Hepatocyte (in vitro differentiated cells): ENCODE measurements at places on chromosomes 13 and 19.
A peak's percentile ranks its signal among the peaks of the same experiment; 100 is the strongest.

GRCh38 chr13:83996415-83996814 lies 114.1 kb upstream of the SLITRK1 start:
- no peak for DNase-seq

- no peak for DNase-seq
Measured at GRCh38 chr19:19500975-19501644, 14.2 kb downstream of the TSSK6 start.

DNA sequence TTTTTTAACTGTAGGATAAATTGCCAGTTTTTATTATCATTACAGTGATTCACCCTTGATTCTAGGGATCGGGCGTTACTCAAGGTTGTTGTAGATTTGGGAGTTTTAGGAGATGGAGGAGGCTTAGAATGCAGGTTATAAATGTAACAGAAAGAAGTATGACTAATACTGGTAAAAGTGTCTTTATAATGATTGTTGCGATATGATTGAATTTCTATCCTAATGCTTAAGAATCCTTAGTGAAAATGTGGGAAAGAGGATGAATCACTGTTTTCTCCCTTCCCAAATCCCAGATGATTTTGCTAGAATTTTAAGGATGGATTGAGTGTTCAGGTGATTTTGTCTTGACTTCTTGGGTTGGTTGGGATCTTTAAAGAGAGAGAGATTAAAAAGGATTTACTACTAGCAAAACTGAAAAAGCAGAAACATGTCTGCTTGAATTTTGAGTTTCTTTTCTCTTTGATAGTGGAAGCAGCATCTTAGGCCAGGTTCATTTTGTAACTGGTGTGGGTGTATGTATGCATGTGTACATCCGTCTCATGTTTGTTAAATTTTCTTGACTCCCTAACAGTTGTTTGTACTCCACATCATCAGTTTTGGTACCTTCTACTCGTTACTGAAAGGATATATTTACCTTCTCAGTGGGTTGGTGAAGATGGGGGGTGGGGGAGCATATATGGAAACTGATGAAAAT lies 25.9 kb downstream of the ARHGAP35 start:
- DNase-seq: no peak

- DNase-seq: no peak
Measured at GRCh38 chr13:114015111-114015968, 41.5 kb upstream of the C13orf46 start.

GRCh38 chr19:35612224-35612558 lies 344 bp upstream of the HAUS5 start:
- DNase-seq: no peak

GRCh38 chr19:3315676-3315973 lies 50.8 kb upstream of the NFIC start:
- DNase-seq: no peak

- peak; percentile 38 for DNase-seq
Measured at GRCh38 chr19:8257052-8257443, 47.9 kb downstream of the CERS4 start.

DNA sequence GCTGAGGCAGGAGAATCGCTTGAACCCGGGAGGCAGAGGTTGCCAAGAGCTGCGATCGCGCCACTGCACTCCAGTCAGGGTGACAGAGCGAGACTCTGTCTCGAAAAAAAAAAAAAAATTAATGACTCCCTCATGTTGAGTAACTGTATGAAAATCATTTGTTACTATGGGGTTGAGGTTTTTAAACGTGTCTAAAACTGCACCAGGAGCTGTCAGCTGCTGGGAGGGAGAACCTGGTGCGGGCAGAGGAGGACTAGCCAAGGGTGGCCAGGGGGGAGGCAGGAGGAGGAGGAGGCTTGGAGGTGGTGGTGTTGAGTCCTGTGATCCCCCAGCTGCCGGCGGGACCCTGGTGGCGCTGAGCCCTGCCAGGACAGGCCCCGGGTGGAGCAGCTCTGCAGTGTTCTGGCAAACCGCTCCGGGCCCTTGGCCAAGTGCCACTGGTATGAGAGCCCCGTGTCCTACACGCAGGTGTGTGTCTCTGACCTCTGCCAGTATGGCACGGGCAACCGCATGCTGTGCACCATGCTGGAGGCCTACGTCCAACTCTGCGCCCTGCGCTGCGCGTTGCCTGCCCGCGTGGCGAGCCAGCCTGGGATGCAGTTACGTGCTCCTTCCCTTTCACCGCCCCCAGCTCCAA lies 17.1 kb upstream of the FXYD3 start:
- no peak for DNase-seq

GRCh38 chr13:110272227-110272626 lies 34.7 kb downstream of the COL4A1 start:
- no peak for DNase-seq

DNA sequence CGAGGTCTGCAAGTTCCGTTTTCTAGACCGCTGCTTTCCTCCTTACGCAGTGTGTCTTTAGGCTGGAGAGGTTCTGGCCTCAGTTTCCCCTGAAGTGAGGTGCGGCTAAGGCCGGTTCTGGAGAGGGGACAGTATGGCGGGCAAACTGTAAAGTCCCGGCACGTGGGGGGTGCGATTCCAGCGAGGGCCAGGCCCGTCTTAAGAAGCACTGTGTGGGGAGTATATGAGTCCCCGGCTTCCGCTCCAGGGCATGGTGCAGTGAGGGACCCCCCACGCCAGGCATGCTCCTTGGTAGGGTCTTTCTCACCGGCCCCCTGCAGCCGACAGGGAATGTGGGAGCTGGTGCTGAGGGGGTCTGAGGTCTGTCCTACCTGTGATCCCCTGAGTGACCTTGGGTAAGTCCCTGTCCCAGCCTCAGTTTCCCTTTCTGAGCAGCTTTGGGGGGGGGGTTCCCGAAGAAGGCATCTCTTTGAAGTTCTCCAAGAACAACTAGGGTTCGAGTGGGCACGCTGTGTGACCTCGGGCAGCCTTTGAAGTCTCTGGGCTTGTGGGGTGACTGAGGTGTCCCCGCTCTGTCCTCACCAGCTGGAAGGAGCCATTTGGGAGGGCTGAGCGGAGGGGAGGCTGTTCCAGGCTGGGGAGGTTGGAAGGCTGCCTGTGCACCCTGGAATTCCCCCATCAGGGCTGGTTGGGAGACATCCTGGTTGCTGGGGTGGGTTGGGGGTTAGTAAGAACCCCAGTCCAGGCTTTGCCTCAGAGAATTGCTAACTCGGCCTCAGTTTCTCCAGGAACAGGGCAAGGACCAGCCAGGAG lies 1.5 kb downstream of the NFIC start:
- DNase-seq: no peak

- DNase-seq: no peak
Measured at GRCh38 chr13:51689663-51689996, 105.4 kb downstream of the WDFY2 start.

- DNase-seq: no peak
Measured at GRCh38 chr19:10516671-10517286, 468 bp downstream of the S1PR5 start.

DNA sequence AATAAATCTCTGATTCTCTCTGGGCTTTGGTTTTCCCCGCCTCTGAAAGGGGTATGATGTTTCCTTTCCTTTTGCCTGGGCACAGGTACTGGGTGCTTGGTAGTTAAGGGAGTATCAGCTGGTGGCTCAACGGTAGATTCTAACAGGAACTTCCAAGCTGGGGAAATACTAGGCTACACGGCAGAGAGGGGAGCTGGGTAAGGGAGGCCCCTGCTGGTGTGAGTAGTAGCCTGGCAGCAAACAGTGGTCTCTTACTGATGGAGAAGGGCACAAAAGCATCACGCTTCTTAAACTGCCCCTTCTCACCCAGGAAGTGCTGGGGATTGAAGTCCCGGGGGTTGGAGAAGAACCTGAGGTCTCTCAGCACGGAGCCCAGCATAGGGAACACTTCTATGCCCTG lies 26.9 kb upstream of the CYP2A7 start:
- DNase-seq: no peak

DNA sequence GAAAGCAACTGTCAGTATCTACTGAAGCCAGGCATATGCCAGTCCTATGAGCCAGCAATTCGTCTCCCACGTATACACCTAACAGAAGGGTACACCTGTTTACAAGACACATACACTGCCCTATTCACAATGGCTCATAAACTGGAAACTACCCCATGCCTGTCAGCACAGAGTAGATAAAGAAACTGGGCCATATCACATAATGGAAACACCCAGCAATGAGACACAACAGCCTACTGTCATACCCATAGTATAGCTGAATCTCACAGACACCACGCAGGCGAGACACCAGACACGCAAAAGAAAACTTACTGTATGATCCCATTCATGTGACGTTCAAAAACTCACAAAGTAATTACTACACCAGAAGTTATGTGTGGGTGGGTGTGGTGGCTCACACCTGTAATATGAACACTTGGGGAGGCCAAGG lies 15.7 kb downstream of the NOSIP start:
- DNase-seq: no peak

GRCh38 chr19:50046649-50047503 lies 21.1 kb downstream of the ZNF473 start:
- no peak for DNase-seq

GRCh38 chr19:7944177-7944761 lies 803 bp upstream of the TIMM44 start:
- DNase-seq: peak; percentile 95

DNA sequence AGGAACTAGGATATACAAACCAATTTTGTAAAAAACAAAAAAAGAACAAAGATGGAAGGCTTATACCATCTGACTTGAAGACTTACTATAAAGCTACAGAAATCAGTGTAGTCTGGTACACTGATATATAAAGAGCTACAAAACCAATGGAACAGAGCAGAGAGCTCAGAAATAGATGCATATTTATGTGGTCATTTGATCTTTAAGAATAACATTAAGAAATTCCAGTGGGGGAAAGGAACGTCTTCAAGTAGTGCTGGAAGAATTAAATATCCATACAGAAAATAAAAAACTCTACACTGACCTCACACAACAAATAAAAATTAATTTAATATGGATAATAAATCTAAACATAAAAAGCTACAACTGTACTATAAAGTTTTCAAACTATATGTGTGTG lies 317.0 kb downstream of the ENOX1 start:
- DNase-seq: no peak

- DNase-seq: no peak
Measured at GRCh38 chr13:64684685-64685431, 2545.3 kb downstream of the PCDH9 start.

GRCh38 chr13:94557684-94558235 lies 38.2 kb downstream of the TGDS start:
- no peak for DNase-seq

- DNase-seq: no peak
Measured at GRCh38 chr13:36072152-36072935, 58.8 kb downstream of the DCLK1 start.

DNA sequence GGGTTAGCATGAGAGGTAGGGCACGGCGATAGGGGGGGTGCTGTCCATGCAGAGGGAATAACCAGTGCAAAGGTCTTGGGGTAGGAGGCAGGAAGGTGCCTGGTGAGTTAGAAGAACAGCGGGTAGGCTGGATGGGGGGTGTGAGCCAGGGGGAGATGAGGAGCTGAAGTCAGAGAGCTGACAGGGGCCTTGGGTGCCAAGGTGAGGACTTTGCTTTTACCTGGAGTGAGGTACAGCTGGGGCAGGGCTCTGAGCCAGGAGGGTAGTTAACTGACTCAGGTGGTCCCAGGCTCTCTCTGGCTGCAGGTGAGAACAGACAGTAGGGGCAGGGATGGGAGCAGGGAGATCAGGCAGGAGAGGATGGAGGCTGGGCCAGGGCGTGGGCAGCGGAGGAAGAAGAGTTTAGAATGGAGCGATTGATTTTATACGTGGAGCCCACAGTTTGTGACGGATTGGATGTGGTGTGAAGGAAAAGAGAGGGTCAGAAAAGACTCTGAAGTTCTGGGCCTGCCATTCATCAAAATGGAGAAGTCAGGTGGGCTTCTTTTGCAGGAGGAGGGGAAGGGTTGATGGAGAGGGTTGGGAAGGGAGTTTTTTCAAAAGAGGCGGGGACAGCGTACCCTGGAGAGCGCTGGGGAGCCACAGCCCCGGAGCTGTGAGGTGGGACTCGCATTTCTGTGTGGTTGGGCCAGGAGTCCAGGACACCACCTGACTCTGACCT lies 1.2 kb upstream of the GRAMD1A start:
- DNase-seq: no peak
